Nephron progenitor cell (in vitro differentiated cells): ENCODE measurements at places on chromosomes 7 and 10.

DNA sequence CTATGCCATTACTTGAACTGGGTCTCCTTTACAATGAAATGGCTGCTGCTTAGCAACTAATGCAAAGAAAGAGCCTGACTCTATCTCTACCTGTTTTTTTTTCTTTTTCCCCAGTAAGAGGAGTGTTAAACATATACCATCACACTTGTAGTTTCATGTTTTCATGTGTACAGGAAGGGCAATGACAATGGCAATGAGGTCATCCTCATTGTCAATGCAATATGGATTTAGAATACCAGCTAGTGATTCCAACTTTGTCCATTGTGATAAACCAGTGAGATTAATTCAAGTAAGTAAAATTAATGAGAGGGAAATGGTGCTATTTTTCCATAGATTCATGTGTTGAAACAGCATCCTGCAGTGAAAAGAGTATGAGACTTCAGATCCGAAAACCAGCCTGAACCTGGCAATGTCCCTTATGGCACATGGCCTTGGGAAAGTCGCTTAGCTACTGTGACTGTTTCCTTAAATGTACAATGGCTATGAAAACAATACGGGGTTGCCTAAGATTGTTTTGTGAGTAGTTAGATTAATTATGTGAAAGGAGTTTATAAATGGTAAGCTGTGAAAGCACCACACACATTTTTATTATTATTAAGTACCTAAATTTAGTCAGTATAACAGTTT is 11.2 kb downstream of the DGKI start:
- no peak for DNase-seq

DNA sequence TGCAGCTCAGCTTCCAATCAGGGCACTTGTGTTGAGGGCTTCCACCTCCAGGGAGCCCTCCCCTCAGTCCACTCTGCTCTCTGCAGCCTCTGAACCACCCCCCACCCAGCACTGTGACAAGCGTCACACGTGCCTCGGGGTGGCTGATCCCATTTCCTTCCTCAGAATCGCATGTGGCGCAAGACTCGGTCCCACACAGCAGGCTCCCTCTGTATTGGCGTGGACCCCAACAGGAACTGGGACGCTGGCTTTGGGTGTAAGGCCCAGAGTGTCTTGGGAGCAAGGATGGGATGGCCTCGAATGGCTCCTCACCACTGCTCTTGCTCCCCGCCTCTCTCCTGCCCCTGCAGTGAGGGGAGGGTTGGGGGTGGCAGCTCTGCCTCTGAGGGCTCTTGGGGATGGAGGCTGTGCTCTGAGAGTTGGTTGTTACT is 4.1 kb downstream of the CPA1 start:
- no peak for DNase-seq

DNA sequence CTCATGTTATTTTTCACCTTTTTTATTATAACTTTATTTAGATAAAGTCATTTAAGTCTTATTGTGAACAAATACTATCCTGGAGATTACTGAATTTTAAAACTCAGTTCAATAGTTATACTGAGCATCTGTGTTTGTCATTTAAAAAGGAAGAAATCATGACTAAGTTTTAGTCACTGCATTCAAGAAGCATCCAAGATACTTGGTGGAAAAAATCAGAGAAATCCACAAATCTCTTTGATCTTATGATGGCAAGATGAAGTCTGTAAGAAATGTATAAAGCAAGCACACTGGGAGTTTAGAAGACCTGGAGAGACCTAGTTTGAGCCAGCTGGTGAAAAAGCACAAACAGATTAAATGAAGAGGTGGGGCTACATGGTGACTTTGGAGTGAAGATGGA is 529.8 kb upstream of the IGFBP3 start:
- no peak for DNase-seq

DNA sequence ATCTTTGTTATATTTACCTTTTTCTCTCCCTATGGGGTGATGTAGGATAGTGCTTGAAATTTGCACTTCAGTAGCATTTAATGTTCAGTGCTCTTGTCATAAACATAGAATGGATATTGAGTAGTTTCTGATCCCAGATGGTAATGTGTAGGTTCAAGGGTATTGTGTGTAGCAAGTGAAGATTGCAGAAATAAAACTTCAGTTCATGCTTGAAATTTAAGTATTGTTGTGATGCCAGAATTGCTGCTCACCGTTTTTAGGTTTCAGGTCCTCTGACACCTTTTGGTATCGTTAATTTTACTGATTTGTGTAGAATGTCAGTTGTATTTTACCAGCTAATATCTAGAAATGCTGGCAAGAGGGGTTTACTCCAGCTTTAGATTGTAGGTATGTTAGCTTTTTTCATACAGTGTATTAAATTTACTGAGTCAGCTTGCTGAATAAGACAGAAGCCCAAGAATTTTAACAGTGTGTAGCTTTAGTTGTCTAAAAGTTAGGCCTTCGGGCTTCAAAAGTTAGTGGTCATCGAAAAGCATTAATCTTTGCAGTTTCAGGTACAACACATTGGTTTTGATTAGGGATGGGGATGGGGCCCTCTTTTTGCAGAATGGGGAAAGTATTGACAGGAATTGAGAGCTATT is 1.9 kb downstream of the PTEN start:
- DNase-seq, result no peak

- peak; percentile 6 for DNase-seq
These were observed 33.7 kb downstream of the R3HCC1L start for GRCh38 chr10:98168147-98168546.

- DNase-seq, result no peak
These were observed 1.7 kb upstream of the MNX1 start for GRCh38 chr7:157012113-157012547.

GRCh38 chr10:24495666-24496460 is 227.8 kb downstream of the ARHGAP21 start:
- DNase-seq, result no peak

DNA sequence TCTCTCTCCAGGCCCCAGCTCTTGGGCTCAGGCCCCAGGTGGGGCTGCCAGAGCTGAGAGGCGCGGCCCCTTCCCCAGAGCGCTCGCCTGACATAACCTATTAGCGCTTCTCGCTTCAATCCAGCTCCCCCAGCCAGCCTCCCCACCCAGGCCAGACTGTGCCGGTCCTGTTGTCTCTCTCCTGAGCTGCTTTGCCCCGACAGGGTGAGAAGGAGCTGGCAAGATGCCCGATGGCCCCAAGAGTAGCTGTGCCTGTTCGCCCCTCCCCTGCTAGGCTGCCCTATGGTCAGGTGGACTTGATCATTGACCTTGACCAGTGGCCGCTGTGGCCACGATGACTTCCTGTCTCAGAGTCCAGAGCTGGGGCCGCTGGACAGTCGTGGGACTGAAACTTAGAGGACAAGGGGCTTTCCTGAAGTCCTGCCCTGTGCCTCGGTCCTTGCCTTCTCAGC is 9.1 kb downstream of the TMEM270 start:
- DNase-seq, result no peak
